ENCODE measurements at places on chromosomes 2 and 18.

DNA sequence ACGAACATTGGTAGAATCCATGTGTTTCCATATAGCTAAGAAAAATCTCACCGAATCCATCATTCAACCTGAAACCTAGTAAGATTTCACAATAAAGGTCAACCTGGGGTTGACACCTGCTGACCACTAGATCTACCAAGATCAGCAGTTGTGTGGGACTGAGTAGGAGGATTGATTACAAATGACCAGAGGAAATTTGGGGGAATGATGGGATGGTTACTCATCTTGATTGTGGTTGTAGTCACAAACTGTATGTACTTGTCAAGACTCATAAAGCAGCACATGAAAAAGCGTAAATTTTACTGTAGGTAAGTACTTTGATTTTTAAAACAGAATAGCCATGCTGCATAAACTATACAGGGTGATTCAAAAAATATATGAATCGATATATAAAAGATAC is 14.7 kb downstream of the DAPL1 start:
- DNase-seq = no peak

DNA sequence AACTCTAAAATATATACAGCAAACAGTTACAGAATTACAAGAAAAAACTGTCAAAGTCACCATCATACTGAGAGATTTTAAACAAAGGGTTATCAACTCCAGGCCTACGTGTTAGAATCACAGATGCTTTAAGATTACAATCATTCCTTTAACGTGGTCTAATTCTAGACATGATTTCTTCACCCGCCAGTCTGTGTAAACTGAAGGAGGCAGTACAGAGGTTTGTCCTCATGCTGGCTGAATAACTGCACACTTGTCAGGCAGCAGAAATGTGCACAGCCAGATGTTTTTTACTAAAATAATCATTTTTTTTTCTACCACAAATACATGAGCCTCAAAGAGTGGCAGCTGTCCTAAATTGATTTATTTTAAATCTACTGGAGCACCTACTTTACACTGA is 15.5 kb upstream of the NEURL3 start:
- no peak for DNase-seq

- DNase-seq = no peak
Measured at GRCh38 chr2:177808984-177809809, 263.4 kb downstream of the PDE11A start.

GRCh38 chr2:100327742-100328141 is 5.4 kb upstream of the LONRF2 start:
- DNase-seq = no peak

- no peak for DNase-seq
Measured at GRCh38 chr18:78622251-78622906, 357.2 kb upstream of the SALL3 start.

GRCh38 chr2:134141598-134142340 is 112.1 kb upstream of the MGAT5 start:
- no peak for DNase-seq

DNA sequence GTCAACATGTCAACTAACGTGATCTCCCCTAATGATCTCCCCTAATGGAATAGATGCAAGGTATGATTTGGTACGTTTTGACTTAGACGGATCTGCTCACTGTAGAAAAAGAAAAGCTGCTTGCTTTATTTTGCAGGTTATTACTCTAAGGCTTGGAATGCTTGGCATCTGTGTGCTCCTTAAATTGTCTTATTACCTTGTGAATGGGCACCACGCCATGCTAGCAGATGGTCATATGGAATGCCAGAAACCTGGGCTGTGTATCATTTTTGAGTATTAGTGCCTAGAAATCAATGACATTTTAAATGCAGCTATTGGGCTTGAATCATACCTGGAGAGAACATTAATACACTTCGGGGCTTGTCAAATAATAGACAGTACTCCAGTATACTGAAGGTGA is 16.5 kb upstream of the FIGN start:
- DNase-seq = no peak

DNA sequence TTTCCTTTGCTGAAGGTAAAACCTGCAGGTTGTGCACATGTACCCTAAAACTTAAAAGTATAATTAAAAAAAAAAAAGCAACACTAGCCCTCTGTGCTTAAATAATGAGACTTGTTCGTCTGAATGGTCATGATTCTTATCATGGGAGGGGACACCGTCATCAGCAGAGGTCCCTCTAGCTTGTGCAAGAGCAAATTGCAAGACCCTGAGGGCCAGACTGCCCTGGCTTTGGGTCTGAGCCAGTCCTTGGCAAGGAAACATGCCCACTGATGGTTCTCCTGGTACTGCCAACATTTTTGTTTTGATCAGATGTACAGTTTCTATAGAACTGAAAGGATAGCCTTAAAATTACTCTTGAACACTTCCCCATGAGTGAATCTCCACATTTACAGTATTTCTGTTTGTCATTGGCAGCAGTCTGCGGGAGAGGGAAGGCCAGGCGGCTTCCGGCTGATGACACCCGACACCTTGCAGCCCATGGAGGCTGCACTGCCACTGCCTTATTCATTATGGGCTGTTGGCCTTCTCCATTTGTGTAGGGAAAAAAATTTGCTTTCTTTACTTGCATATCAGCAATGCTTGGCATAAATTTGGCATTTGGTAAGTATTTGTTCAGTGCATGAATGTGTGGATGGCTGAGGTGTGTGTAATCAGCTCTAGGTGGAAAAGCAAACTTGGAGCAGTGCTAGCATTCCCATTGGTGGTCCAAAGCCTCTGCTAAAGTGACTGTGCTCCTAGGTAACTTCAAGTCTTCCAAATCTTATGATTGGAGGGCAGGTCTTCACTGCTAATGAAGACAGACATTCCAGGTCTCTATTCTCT is 161.6 kb upstream of the ALKAL2 start:
- DNase-seq = no peak

DNA sequence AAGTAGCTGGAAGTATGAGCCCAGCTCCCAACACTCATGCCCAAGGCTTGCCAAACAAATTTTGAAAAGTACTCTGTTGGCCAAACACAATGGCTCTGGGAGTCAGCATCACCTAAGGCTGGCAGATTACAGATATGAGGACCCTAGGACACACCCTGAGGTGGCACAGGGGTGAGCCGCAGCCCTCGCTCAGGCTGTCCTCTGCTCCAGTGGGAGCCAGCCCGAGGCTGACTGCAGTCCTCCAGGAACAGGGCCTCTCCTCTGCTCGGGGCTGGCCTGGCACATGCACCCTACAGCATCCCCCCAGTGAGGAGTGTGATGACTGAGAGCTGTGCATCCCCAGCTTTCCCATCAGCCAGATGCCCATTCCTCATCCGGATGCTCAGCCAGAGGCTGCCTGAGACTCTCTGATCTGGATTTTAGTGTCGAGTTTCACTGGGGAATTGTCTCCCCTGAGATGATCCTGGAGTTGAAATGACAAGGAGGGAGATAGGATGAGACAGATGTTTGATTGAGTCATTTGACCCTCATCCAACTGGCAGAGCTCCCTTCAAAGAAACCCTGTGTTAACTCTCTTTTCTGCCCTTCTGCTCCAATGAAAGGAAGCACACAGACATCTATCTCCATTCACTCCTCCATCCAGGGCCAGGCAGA is 269.3 kb upstream of the NCKAP5 start:
- DNase-seq = no peak

DNA sequence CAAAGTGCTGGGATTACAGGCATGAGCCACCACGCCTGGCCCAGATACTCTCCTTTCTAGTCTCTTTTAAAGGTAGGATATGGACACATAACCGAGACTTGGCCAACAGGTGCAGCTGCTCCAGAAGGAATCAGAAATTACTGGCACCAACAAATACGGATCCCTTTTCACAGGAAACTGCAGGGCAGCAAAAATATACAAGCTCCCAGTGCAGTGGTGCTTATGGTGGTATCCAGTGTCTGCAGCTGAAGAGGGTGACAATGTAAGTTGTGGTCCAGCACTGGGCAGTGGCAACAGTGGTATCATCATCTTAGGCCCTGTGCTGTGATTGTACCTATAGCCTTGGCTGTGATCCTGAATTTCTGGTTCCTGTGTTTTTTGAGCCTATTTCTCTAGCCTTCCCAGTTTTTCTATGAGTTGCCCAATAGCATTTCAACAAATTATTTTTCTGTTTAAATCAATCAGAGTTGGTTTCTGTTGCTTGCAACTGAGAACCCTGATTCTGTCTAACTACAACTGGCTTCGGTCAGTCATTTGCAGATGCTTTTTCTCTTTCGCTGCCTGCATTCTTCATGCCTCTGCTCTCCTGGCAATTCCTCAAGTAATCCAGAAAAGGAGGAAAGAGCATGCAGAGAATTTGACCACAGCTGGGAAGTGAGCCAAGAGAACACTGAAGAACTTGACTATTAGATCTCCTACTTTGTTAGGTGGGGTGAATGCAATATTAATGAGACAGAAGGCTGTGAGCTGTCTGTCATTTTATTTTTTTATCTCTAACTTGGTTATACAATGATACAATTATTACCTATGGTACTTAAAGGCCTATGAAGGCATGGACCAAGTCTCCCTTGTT is 30.8 kb upstream of the EML4 start:
- no peak for DNase-seq

DNA sequence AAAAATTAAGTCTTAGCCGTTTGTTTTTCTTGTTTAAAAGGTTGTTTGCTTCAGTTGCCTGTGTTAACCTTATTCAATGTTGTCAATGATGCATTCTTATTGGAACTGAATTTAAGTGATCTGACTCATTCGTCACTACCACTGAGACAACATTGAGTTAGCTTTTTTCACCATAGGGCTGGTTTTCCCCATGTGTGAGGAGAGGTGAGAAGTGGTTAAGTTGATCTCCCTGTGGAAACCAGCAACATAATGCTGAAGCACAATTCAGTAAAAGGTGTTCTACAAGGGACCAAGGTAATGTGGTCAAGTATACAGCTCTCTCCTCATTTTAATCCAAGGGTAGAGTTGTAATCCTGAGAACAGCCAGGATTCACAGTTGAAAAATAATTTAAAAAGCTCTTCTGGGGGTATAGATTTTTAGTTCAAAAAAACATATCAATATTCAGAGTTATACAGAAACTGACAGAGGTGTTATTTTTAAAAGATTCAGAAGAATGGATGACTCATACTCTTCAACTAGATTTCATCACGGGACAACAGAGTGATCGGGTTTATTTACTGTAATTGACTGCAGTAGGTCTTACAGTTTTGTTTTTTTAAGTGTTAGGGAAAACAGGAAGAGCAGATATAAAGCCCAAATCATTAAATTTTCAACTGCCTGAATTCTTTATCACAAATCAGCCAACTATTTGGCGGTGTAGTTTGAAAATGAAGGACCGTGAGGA is 12.6 kb downstream of the NOP58 start:
- peak; percentile 69 for DNase-seq

DNA sequence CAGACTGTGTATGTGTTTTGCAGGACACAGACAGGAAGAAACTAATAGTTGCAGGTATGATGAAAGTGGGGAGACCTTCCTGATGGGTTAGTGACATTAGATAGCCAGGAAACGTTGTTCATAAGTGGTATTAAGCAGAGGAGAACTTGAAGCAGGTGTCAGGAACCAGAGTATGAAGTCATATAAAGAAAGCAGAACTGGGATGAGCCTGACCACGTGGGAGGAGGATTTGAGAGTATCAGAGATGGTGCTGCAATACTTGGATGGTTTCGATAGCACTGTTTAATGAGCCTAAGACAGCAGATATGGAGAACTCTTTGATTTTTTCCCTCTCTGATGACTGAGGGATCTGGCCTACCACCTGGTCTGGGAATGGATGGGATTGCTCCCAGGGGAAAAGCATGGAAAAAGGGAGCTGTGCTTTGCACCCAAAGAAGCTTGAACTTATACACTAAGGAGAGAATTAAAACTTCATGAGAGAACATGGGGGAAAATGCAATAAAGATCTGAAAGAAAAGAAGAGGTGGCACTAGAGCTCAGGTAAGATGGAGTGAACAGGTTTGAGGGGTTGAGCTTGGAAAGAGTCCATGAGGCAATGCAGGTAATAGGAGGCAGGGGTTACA is 226.0 kb upstream of the LRRTM1 start:
- no peak for DNase-seq

- no peak for DNase-seq
Measured at GRCh38 chr2:176380341-176380740, 111.1 kb downstream of the MTX2 start.

DNA sequence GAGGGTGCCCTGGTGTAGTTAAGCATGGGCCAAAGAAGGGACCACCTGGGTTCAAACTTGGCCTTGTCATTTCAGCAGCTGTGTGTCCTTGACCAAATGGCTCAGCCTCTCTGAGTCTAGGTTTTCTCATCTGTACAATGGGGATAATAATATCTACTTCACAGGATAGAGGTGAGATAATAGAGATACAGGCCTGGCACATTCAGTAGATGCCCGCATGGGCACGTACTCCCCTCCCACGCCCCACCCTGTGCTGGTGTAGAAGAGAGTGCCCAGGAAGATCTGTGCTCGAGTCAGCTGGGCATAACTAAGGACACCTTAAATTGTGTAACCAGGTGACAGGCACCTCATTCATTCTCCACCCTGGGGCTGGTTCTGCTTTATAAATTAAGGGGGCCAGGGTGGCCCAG is 8.4 kb upstream of the TMEM185B start:
- no peak for DNase-seq

DNA sequence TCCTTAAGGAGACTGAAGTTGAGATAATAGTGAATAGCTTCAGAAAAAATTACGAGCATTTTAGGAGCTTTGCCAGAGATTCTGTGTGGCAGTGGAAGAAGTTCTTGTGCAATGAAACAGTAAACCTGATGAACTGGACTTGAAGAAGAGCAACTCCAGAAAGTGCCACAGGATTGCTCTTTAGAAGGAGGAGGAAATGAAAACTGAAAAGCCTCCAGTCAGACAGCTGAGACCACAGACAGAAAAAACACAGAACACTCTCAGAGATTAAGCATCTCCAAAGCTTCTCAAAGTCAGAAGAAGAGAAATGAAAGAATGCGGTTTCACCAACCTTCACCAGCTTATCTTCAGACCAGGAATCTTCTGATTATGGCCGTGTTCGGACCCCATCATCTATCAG is 329.7 kb upstream of the CNTNAP5 start:
- DNase-seq = no peak

DNA sequence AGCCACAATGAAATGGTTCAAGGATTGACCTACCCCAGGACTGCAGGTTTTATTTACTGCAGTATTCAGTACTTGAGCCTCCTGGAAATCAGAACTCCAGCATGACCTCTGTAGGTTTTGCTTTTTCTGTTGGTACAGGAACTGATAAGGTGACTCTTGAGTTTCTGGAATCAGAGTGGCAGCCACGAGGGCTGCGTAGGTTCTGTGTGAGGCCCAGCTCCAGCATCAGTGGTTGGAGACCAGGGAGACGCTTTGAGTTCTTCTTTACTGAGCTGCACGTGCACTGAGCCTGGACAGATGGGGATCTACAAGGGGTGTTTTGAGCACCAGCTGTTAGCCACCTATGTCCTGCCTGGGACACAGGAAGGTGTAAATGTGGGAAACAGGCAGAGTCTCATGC is 222.7 kb upstream of the EPAS1 start:
- no peak for DNase-seq

Measured in natural killer cell treated with Interleukin-12 subunit alpha and Interleukin-12 subunit beta and Interleukin-15 and Interleukin-18, amount 100 ng/mL, for 72 hours (primary cell).